ENCODE measurements at places on chromosomes 4 and X.

DNA sequence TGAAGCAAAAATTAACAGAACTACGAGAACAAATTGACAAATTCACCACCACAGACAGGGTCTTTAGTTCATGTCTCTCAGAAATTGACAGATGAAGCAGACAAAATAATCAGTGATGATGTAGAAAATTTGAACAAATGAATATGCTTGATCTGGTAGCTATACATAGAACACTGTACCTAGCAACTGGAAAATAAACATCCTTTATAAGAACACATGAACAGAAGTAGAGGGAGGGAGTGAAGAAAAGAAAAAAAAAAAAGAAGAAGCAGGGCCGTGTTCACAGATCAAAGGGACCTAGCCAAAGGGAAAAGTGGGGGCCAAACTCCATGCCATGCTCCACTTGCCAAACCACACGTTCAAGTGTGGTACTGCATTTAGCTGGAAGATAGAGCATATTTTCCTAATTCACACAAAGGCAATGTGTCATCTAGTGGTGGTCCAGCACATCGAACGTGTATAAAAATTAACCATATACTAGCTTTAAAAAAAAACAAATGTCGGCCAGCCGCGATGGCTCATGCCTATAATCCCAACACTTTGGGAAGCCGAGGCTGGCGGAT lies 5.6 kb upstream of the THOC2 start:
- no peak for DNase-seq

GRCh38 chr4:173024203-173024602 lies 144.4 kb upstream of the GALNT7 start:
- DNase-seq, result no peak

GRCh38 chr4:89661173-89661899 lies 175.6 kb downstream of the SNCA start:
- no peak for DNase-seq

DNA sequence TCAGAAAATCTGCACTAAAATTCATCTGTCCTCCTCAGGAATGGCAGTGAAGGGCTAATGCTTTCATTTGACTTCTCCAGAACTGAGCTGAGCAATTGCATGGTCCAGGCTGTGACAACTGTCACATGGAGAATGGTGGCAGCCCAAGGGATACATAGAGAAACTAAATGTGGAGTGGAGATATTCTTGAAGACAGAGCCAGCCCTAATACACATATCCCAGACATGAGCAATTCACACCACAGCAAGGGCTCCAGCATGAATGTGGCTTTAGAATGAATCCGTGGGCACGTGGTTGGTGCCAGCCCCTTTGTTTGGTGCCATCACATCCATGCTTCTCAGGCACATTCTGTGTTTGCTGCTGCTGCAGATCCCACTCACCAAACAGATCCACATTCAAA lies 121.6 kb upstream of the MXRA5 start:
- no peak for DNase-seq

DNA sequence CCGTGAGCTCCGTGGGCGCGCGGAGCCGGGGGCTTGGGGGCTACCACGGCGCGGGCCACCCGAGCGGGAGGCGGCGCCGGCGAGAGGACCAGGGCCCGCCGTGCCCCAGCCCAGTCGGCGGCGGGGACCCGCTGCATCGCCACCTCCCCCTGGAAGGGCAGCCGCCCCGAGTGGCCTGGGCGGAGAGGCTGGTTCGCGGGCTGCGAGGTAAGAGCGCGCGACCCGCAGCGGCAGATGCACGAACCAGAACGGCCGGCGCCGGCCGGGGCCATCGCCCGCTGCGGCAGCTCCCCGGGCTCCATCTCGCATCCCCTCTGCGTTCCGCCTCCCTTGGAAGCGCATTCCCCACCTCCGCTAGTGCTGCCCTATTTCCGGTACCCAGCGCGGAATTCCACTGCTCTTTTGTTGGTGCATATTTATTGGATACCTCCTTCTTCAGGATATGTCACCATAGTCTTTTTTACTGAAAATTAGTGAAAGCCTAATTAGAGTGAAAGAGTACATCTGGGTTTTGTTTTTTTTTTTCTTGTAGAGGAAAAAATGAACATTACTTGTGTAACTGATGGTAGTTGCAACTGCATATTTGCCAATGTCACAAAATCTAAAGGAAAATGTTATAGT lies 797 bp downstream of the PKD2 start:
- DNase-seq, result peak; percentile 35

DNA sequence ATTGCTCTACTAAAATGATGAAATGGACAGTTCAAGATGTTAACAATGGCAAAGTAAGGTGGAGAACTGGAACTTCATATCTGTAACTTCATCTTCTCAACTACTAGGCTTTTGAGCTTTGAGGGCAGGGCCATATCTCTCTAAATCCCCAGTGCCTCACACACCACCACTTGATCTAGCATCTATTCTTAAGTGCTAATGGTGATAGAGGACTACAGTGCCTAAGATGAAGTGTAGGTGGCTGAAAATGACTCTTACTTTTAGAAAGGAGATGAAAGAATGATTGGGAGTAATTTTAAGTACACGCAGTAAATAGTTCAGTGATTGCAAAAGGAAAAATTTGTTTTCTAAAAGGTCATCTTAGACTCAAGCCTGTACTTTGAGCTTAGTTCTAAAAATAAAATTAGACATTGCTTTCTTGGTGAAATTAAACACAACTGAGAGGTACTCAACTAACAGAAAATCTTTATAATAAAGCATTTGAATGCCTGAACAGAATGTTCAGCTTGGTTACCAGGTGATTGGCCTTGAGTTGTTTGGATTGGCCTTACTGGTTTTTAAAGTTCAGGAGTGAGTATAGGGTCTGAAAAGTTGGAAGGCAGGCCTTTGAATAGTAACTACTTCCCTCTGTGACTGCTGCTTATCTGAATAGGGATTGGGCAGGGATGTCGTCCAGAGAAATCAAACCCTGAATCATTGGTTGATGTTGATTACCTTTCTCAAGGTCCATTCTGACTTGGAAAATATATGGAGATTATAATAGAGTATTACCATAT lies 45.4 kb downstream of the DIAPH2 start:
- DNase-seq, result no peak

DNA sequence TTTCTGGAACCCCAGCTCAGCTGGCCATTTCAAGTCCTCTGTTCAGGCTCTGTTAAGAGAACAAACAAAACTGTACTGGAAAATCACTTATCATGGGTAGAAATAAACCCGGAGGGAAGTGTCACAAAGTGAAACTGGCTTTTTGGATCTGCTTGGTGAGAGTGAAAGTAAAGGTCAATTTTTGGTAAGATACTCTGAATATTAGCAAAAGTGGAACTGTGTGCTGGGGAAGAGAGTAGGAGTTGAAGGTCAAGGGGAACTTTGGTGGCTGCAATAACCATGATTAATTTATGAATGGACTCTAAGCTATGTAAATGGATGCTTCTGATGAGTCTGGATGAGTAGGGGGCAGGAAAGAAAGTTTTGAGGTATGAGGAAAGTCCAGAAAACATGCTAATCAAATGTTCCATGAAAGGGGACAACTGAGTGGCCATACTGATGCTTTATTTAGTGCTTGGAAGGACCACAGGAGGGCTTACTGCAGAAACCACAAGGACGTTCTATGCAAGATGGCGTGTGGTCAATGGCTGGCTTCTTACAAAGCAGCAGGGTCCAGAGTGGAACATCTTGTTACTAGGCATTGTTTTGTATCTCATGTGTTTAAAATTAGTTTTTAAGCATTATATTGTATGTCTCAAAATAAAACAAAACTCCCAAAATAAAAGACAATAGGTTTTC lies 36.8 kb upstream of the TNIP3 start:
- no peak for DNase-seq

DNA sequence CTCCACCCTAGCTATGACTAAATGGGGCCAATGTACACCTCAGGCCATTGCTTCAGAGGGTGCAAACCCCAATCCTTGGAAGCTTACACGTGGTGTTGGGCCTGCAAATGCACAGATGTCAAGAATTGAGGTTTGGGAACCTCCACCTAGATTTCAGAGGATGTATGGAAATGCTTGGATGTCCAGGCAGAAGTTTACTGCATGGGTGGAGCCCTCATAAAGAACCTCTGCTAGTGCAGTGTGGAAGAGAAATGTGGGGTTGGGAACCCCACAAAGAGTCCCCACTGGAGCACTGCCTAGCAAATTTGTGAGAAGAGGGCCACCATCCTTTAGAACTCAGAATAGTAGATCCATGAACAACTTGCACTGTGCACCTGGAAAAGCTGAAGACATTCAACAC lies 284.1 kb downstream of the ANTXR2 start:
- no peak for DNase-seq

GRCh38 chrX:19625612-19626011 lies 110.3 kb upstream of the MAP3K15 start:
- DNase-seq, result peak; percentile 42

DNA sequence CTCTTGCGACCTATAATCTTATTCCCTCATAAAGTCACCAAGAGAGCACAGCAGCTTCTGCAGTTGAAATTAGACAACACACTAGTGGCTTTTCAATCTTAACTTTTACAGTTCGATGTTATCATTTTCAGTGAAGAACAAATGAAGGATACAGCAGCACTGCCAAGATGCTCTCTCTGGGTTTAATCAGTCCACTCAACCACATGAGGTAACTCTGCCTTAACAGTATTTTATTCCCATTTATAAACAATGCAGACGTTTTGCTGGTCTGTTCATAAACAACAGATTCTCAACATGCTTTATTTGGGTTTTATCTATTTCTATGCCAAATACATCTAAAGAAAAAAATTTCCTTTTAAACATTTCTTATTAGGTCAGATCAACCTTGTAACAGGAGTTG lies 646.0 kb upstream of the FAM241A start:
- DNase-seq, result no peak

DNA sequence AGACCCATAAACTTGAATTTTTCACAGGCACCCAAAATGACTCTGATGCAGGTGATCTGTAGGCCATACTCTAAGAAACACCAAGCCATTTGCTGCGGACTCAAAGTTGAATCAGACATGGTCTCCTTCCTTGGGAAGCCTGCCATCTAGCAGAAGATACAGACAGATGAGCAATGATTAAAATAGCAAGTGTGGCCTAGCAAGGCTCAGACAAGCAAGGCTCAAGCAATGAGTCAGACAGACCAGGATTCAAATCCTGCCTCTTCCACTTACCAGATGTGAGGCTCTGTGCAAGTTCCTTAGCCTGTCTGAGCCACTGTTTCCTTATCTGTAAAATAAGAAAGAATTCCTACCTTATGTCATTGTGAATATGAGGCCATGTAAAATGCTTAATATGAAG lies 2.3 kb downstream of the CCDC149 start:
- no peak for DNase-seq

DNA sequence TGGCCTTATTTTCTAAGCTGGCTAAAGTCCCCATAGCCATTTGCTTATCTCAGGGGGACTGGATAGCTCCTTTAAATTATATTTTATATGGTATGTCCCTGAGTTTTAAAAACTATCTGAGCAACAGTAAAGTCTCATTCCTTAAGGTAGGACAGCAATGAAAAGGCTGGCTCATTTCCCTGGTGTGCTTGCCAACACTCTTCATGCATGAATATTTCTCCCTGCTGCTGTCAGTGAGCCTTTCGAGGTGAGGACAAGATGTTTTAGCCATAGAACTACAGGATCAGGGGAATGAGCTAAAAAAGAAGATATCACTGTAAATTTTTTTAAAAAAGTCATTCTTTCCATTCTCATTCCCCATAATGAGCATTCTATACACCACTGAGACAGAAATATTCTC lies 427.3 kb upstream of the FAM241A start:
- DNase-seq, result no peak

- DNase-seq, result no peak
Observed at GRCh38 chr4:154406018-154406795, 85.4 kb downstream of the DCHS2 start.

- DNase-seq, result no peak
Observed at GRCh38 chr4:111943796-111944203, 201.5 kb upstream of the FAM241A start.

- no peak for DNase-seq
Observed at GRCh38 chr4:7430965-7431695, 3.6 kb downstream of the PSAPL1 start.

- no peak for DNase-seq
Observed at GRCh38 chr4:110480746-110481271, 4.9 kb downstream of the ENPEP start.

DNA sequence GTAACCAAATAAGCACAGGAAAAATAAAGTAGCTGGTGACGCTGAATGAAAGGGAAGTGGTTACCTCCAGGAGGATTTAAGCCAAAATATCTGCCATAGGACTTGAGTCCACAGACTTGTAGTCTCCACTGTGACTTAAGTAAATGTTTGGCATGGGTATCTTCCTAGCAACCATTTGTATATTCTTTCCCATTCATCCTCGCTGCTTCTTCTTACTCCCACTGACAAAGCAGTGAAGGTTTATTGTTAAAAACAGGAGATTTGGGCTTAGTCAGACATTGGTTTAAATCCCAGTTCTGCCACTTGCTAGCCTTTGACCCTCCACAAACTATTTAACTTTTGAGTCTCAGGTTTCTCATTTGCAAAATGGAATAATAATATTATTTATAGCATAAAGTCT lies 22.3 kb downstream of the COL4A6 start:
- no peak for DNase-seq

DNA sequence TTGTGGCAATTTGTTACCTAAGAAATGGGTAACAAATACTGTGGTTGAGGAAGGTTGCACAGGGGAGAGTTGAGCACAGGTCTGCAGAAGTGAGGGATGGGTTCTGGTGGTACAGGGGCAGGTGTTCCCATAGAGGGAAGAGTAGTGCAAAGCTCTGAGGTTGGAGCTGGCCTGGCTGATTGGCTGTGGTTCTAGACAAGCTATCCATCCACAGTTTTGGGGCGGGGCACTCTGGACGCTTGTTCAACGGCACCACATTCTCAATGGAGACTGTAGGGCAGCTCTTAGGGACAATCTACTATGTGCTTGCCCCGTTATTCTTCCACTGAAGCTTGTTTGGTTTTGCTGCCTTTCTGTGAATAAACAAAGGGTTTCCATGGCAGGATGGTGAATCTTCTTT lies 35.4 kb downstream of the NAT8L start:
- DNase-seq, result no peak

GRCh38 chr4:53541577-53542206 lies 49.6 kb downstream of the LNX1 start:
- no peak for DNase-seq

- no peak for DNase-seq
Observed at GRCh38 chrX:10089378-10089795, 67.4 kb upstream of the CLCN4 start.

DNA sequence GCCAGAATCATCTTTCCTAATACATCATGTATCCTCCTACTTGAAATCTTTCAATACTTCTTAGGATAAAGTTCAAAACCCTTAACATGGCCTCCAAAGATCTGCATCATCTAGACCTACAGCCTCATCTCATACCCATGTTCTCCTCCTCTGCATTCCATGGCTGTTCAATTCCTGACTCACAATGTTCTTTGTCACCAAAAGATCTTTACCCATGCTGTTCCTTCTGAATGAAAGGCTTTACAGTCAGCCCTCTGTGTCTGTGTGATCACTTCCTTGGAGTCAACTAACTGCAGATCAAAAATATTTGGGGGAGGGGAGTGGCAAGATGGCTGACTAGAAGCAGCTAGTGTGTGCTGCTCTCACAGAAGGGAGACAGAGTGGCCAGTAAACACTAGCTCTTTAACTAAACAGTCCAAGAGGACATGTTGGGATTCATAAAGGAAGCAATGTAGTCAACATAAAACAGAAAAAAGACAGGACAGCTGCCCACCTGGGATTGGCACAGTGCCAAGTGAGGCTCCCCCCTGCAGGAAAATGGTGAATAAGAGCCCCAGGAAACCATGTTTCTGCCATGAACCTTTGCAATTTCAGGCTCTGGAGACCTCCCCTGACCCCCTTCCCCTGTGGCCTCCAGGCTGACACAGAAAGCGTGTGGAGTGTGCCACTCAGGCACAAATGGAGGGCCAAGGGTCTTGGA lies 31.9 kb downstream of the CBR4 start:
- DNase-seq, result no peak

Measured in activated naive CD8-positive, alpha-beta T cell treated with anti-CD3 and anti-CD28 coated beads, Interleukin-2, amount 50 U/mL, for 24 hours (primary cell).